ENCODE measurements at places on chromosomes 3 and 15. TPM values are rescaled to one million over a fixed set of nuclear protein-coding genes. Genes with fewer than 3 reads are reported as not detected.

The SLC28A1 gene
- total RNA-seq = 0.16 TPM

The STARD5 gene
- total RNA-seq = 5.1 TPM

The TOMM70 gene
- total RNA-seq = 87.4 TPM

The HHATL gene
- total RNA-seq = 9.6 TPM

The TF gene
- 1,294 TPM for total RNA-seq

The ALDH1A3 gene
- 143 TPM for total RNA-seq
